ENCODE measurements at places on chromosomes 16 and 17. TPM values are rescaled to one million over a fixed set of nuclear protein-coding genes. Genes with fewer than 3 reads are reported as not detected.

The CTF1 gene
- 3.8 TPM for total RNA-seq

The B3GNT9 gene
- 59.6 TPM for total RNA-seq

DNA sequence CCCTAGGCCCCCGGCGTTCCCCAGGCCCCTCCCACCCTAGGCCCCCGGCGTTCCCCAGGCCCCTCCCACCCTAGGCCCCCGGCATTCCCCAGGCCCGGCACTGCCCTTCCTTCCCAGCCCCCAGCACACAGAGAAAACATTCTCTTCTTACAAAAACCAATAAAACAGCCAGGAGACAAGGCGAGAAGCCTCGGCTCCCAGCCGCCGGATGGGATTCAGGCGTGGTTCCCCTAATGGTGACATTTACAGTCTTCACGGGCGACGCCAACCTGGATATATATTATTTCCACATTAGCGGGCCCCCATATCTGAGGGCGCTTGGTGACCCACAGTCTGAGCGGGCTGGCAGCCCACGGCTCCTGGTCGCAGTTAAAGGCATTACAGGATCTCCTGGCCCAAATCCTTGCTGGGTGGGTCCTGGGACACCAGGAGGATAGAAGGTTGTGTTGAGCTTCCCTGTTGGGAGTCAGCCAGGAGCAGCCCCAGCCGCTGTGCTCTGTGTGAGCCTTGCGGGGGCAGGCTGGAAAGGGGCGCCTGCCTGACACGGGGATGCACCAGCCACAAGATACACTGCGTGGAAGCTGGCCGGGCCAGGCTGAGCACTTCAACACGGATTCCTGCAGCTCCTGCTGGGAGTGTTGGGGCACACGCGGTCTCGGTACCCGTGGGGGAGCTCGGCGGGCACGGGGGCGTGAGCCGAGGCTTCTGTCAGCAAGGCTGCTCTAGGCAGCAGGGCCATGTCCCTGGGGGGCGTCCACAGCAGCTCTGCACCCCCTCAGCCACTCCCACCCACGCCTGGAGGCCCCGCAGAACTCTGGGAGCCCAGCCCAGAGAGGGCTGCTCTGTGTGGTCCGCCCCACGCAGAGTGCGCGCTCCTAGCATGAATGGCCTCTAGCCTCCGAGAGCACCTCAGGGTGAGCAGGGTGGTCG, 83.7 kb downstream of the LMF1 start:
- peaks cover 15% of the 10 kb centered on the region for H3K36me3 ChIP-seq
- DNase-seq: no peak
- H3K4me1 ChIP-seq: no peaks in the 10 kb centered on the region
- H3K4me3 ChIP-seq: no peak overlapping the region
- no peak overlapping the region for H3K27ac ChIP-seq
- no peaks in the 10 kb centered on the region for H3K27me3 ChIP-seq

DNA sequence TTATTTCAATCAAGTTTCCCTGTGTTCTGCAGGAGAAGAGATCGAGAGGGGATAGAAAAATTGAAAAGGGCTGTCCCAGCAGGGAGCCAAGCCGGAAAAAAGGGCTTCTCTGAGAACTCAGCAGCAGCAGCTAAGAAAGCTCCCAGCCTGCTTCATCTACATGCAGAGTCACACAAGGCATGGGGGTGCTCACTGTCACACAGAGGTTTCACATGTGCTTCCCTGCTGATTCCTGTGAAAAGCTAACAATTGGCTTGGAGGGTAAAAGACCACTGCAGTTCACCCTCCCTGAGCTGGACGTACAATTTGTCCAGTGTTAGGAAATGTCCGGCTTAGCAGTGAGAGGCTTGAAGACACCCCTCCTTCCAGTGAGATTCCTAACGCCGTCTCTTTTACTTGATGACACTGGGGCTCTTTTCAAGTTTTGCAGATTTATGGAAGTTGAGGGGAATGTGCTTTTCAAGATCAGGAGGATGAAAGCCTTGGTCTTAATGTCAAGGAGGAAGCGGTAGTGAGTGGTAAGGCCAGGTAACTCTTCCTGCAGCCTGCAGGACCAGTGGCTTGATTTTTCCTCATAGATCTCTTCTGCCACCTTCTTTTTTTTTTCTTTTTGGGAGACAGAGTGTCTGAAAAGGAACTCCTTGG, 85.6 kb downstream of the WNT3 start:
- no peaks in the 10 kb centered on the region for H3K4me1 ChIP-seq
- no peak for DNase-seq
- H3K27me3 ChIP-seq: no peaks in the 10 kb centered on the region

GRCh38 chr17:43014020-43014648, 7.5 kb downstream of the IFI35 start:
- H3K36me3 ChIP-seq: peaks cover 12% of the 10 kb centered on the region
- no peak overlapping the region for H3K27ac ChIP-seq
- no peaks in the 10 kb centered on the region for H3K27me3 ChIP-seq
- no peak overlapping the region for H3K4me3 ChIP-seq

DNA sequence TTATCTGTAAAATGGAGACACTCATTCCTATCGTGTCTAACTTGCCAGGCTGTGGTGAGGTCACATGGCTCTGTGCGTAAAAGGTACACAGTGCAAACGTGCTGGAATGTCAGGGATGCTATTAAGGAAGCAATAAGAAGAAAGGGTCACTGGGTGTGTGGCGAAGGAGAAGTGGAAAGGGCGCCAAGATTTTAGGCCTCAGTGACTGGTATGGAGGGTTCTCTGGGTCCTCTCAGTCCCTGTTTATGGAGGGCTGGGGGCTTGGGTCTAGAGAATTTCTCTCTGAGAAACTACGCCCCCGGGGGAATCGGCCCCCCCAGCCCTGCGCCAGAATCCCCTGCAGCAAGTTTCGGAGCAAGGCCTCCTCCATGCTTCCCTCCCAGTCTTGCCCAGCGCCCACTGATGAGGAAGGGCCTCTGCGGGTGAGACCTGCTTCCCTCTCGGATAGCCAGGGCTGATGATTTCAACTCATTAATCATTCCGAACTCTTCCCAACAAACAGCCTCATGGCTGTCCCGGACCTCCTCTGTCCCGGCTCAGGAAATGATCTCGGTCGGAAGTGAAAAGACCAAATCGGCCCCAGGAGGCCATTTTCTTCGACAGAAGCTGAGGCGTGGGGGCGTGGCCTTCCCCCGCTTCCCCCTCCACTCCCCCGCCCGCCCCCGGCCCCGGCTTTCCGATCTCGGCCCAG, 1.2 kb upstream of the HEXIM1 start:
- peak overlapping the region; percentile 86 for H3K4me3 ChIP-seq
- peaks cover 18% of the 10 kb centered on the region for H3K4me1 ChIP-seq
- H3K27me3 ChIP-seq: no peaks in the 10 kb centered on the region
- peak overlapping the region; percentile 98 for H3K27ac ChIP-seq

- no peaks in the 10 kb centered on the region for H3K36me3 ChIP-seq
- H3K4me3 ChIP-seq: no peak overlapping the region
- DNase-seq: no peak
- H3K4me1 ChIP-seq: no peaks in the 10 kb centered on the region
- H3K27me3 ChIP-seq: peaks cover 13% of the 10 kb centered on the region
These were observed 804 bp downstream of the BTBD17 start for GRCh38 chr17:74360899-74361229.

The C17orf78 gene
- not detected for total RNA-seq

GRCh38 chr16:16041196-16041892, 91.9 kb downstream of the ABCC1 start:
- no peak overlapping the region for H3K4me3 ChIP-seq
- peaks cover 17% of the 10 kb centered on the region for H3K4me1 ChIP-seq
- peak overlapping the region; percentile 2 for H3K27ac ChIP-seq
- DNase-seq: no peak
- H3K36me3 ChIP-seq: peaks cover 50% of the 10 kb centered on the region
- H3K27me3 ChIP-seq: no peaks in the 10 kb centered on the region

The CD7 gene
- 3.5 TPM for total RNA-seq

GRCh38 chr17:80783486-80783885, 208.2 kb upstream of the CHMP6 start:
- peak overlapping the region; percentile 9 for H3K27ac ChIP-seq
- no peak overlapping the region for H3K4me3 ChIP-seq
- H3K27me3 ChIP-seq: no peaks in the 10 kb centered on the region
- H3K36me3 ChIP-seq: no peaks in the 10 kb centered on the region
- H3K4me1 ChIP-seq: peaks cover 56% of the 10 kb centered on the region

The TEX14 gene
- 0.92 TPM for total RNA-seq

DNA sequence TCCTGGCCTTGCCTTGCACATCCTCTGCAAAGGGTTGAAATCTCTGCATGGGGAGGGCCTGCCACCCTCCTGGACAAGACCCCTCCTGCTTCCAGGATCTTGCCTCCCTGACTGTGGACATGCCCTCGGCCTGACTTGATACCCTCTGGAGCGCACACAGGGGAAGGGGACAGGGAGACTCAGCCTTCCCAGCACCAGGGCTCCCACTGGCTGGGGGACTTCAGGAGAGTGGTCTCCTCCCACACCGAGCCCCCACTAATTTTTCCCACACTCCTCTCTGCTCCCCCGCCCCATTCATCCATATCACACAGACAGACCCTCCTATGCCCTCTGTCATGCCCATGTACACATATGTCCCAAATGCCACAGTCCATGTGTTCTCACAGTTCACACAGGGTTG, 14.3 kb downstream of the SGCA start:
- H3K4me3 ChIP-seq: no peak overlapping the region
- no peaks in the 10 kb centered on the region for H3K36me3 ChIP-seq
- no peaks in the 10 kb centered on the region for H3K27me3 ChIP-seq
- no peak for DNase-seq
- H3K4me1 ChIP-seq: peaks cover 58% of the 10 kb centered on the region
- peak overlapping the region; percentile 99 for H3K27ac ChIP-seq
